Mammary epithelial cell (primary cell): ENCODE measurements at places on chromosomes 1 and 21. TPM values are rescaled to one million over a fixed set of nuclear protein-coding genes. Genes with fewer than 3 reads are reported as not detected.

Gene SERINC2
- total RNA-seq = 583 and 595 TPM in 2 replicates

Gene VTCN1
- total RNA-seq = 4.2 TPM

Gene CD244
- not detected in 2 replicates for total RNA-seq

Gene WNT3A
- not detected in 2 replicates for total RNA-seq

Gene PLPPR4
- under 0.01 TPM for total RNA-seq

Gene TMEM53
- total RNA-seq = 9.3 TPM

Gene FAF1
- total RNA-seq = 72.8 and 88.4 TPM in 2 replicates

Gene AMY1C
- not detected in 2 replicates for total RNA-seq

Gene TMEM82
- total RNA-seq = not detected in 2 replicates

Gene DMRTA2
- under 0.01 TPM for total RNA-seq

Gene PGLYRP3
- not detected for total RNA-seq
